ENCODE measurements at places on chromosomes 13 and 19. TPM values are rescaled to one million over a fixed set of nuclear protein-coding genes. Genes with fewer than 3 reads are reported as not detected.

The NCAN gene
- total RNA-seq = not detected

The TEKTIP1 gene
- total RNA-seq = 5.0 TPM

DNA sequence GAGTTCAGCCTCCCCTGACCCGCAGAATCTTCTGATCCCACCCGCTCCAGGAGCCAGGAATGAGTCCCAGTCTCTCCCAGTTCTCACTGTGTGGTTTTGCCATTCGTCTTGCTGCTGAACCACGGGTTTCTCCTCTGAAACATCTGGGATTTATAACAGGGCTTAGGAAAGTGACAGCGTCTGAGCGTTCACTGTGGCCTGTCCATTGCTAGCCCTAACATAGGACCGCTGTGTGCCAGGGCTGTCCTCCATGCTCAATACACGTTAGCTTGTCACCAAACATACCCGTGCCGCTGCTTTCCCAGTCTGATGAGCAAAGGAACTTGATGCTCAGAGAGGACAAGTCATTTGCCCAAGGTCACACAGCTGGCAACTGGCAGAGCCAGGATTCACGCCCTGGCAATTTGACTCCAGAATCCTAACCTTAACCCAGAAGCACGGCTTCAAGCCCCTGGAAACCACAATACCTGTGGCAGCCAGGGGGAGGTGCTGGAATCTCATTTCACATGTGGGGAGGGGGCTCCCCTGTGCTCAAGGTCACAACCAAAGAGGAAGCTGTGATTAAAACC is 1.1 kb upstream of the APOE start:
- no peak for DNase-seq

GRCh38 chr19:23822735-23823134 is 64.0 kb upstream of the ZNF681 start:
- DNase-seq = no peak

DNA sequence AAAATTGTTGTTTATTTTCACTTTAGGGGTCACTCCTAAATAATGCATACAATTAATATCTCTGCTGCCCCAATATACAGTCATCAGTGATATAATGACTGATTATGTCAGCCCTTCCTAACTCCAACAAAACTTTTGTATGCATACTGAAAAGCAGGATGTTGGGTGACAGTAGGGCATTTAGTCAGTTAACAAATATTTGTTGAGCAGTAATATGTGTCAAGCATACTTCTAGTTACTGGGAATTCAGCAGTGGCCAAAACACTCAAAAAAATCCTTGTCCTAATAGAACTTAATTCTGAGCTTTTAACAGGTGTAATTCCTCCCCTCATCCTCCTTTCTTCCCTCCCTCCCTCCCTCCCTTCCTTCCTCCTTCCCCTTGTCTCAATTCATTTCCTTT is 560.7 kb upstream of the KLHL1 start:
- DNase-seq = no peak

DNA sequence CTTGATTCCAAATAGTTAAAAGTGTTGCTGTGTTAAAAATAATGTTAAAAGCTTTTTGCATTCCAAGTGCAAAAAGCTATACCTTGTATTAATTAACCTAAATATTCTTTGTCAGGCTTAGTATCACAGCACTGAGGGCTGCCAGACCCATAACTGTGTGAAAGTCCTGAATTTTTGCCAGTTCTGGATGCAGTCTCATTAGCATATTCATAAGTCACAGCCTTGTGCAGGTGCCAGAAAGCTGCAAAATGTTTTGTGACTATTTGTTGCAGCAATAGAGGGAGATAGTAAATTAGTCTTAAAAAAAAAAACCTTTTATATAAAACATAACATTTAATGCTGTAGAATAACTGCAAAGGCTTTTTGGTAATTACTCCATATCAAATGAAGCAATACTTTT is 56.6 kb downstream of the SLITRK1 start:
- DNase-seq = no peak

DNA sequence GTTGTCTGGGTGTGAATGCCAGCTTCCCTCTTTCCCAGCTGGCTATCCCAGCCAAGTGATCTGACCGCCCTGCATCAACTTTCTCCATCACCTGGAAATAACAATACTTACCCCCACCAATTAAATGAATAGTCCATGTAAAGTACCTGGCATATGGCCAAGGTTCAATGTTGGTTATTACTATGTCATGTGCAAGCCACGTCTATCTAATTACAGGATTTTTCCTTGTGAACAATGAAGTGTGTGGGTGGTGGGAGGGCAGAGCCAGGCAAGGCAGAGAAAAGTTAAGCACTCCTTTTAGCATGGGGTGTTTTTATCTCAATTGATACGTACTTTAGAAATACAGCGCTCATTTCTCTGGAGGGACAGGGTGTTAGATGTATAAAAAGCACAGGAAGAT is 121.1 kb downstream of the NHLRC3 start:
- DNase-seq = no peak

The ZNF541 gene
- total RNA-seq = 0.65 TPM

GRCh38 chr19:5360003-5360780 is 19.6 kb upstream of the PTPRS start:
- no peak for DNase-seq

Data from T-helper 17 cell (primary cell).